ENCODE measurements at places on chromosomes 7 and 10.

DNA sequence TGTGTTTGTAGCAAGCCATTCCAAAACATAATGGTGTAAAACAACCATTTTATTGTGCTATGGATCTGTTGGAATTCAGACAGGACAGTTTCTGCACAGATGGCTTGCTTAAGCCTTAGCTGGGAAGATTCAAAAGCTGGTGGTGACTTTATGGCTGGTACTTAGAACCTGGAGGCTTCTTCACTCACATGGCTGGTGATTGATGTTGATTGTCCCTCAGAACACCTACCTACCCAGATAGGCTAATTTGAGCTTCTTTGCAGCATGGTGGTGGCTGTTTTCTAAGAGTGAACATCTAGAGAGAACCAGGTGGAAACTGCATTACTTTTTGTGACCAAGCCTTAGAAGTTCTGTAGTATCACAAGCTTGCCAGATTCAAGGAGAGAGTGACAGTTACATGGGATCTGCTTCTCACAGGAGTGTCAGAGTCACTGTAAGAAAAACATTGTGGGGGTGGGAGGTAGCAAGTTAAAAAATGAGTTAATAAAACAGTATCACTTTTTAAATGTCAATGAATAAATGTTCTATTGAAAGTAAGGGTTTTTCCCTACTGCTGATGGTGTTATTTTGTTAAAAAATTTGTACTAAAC, 7.1 kb downstream of the R3HCC1L start:
- no peak for DNase-seq

DNA sequence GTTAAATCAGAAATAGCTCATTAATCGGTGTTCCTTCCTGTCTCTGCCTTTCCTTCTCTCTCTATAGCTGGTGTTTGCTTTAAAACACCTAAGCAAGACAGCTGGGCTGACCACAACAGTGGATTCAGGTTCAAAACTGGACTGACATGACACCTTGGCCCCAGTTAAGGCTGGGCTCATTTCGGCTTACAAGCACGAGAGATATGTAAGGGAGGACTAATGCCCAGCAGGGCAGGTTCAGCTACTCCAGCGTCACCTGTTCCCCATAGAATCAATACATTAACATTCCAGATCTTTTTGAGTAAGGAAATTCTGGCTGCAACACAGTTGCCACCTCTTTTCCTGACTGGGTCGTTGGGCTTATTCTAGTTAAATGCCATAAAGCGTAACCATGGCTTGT, 323.0 kb upstream of the AOAH start:
- DNase-seq: no peak

- DNase-seq: no peak
Measured at GRCh38 chr10:30759423-30759822, 129.9 kb upstream of the LYZL2 start.

- no peak for DNase-seq
Measured at GRCh38 chr10:57692255-57692980, 575.3 kb downstream of the IPMK start.

DNA sequence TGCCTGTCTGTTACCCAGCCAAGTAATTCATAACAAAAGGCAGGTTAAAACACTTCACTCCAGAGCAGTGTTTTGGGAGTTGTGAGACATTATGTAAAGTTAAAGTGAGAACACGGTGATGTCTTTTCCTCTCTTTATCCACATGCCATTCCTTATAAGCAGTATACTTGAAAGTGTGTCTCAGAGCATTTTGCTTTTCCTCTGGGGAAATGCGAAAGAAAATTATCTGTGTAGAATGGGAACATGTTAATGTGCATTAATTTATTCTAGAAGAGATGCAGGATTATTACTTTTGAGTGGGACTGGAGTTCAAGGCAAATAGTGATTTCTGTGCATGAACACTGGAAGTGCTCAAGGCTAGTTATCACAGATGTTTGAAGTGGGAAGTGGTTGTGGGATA, 170.4 kb downstream of the PLXDC2 start:
- no peak for DNase-seq

- no peak for DNase-seq
Measured at GRCh38 chr10:21304198-21304597, 221.3 kb downstream of the SKIDA1 start.

- DNase-seq: no peak
Measured at GRCh38 chr7:2824026-2824677, 20.0 kb downstream of the GNA12 start.
